Endothelial cell (in vitro differentiated cells): ENCODE measurements at places on chromosomes 13 and 19.

GRCh38 chr19:55067869-55068268 is 4.9 kb upstream of the RDH13 start:
- DNase-seq: no peak

GRCh38 chr13:99553033-99553432 is 51.8 kb downstream of the TM9SF2 start:
- DNase-seq: no peak

GRCh38 chr19:540867-541637 is 2.8 kb upstream of the GZMM start:
- no peak for DNase-seq

- no peak for DNase-seq
These were observed 11.3 kb downstream of the HSPH1 start for GRCh38 chr13:31150315-31150985.
